Endodermal cell (in vitro differentiated cells): ENCODE measurements at places on chromosomes 16 and 17. TPM values are rescaled to one million over a fixed set of nuclear protein-coding genes. Genes with fewer than 3 reads are reported as not detected.

DNA sequence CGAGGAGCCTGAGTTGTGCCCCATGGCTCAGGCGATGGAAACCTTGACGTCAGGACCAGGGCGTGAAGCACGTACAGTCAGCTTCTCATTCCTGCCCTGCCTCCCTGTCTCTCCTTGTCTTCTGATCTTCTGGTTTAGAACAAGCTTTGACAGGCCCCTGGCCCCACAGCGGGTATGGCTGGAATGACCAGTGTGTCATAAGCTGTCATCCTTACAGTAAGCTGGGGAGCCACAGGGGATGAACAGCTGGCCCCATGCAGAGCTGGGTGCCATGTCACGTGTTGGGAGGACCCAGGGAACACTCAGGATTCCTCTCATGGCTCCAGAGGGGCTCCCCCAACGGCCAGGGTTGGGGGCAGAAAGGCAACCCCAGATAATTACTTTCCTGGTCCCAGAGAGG is 157.6 kb upstream of the PLCG2 start:
- H3K36me3 ChIP-seq: peaks cover 28% of the 10 kb centered on the region
- H3K4me3 ChIP-seq: no peak overlapping the region
- H3K27ac ChIP-seq: no peak overlapping the region
- no peak for DNase-seq
- peaks cover 2% of the 10 kb centered on the region for H3K4me1 ChIP-seq

GRCh38 chr16:81198635-81199034 is 39.9 kb upstream of the BCO1 start:
- H3K36me3 ChIP-seq: no peaks in the 10 kb centered on the region
- no peaks in the 10 kb centered on the region for H3K27me3 ChIP-seq
- no peaks in the 10 kb centered on the region for H3K4me1 ChIP-seq

DNA sequence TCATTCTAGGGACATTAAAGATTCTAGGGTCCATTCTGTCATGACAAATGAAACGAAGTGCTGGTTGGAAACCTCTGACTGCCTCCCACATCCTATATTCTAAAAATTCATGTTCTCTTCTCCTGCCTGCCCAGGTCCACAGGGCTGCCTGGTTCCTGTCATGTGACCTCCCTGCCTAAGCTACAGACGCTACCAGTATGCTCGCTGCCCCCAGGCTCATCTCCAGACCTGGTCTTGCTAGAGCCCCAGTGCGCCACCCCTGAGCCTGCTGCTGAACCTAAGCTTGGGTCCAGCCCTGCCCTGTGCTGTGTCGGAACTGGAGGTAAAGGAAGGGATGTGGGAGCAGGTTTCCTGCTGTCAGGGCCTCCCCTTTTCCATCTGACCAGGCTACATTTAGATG is 231.6 kb upstream of the CDH5 start:
- no peaks in the 10 kb centered on the region for H3K27me3 ChIP-seq
- no peaks in the 10 kb centered on the region for H3K36me3 ChIP-seq
- no peak for DNase-seq

DNA sequence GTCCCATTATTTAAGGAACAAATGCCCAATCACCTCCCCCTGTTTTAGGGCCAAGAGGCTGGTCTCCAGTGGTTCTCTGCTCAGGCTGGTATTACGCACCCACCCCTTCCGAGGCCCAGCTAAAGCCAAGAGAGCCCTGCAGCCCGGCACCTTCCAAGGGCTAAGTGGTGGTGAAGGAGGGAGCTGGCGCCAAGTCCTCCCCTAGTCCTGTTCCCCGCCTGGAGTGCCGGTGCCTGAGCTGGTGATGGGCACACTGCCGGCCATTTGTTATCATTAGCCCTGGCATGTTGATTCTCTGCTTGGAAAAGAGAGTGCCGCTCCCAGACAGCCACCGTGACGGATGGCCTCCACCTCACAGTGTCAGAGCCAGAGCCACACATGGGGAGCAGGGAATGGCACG is 31.9 kb downstream of the GRIN2C start:
- no peaks in the 10 kb centered on the region for H3K27me3 ChIP-seq
- no peak overlapping the region for H3K27ac ChIP-seq
- DNase-seq: no peak
- peaks cover 5% of the 10 kb centered on the region for H3K36me3 ChIP-seq

- H3K27me3 ChIP-seq: no peaks in the 10 kb centered on the region
- no peak for DNase-seq
- H3K4me1 ChIP-seq: peaks cover 4% of the 10 kb centered on the region
- H3K27ac ChIP-seq: no peak overlapping the region
- peak overlapping the region; percentile 57 for H3K4me3 ChIP-seq
Observed at GRCh38 chr17:75981019-75981615, 2.1 kb downstream of the TEN1 start.

CACNB1 gene
- total RNA-seq: 9.0 and 12.2 TPM in 2 replicates

VASN gene
- 9.0 and 10.4 TPM in 2 replicates for total RNA-seq

FBXW10 gene
- total RNA-seq: not detected in 2 replicates

SRL gene
- total RNA-seq: not detected in 2 replicates
